ENCODE measurements at places on chromosomes 7 and 10.

GRCh38 chr7:142954680-142955268 is 7.4 kb downstream of the KEL start:
- no peak for DNase-seq

- DNase-seq: no peak
Observed at GRCh38 chr10:104059364-104059763, 26.3 kb downstream of the COL17A1 start.

- DNase-seq: no peak
Observed at GRCh38 chr7:135758531-135758932, 9.9 kb upstream of the FAM180A start.

GRCh38 chr7:73738612-73739386 is at the start of gene ABHD11:
Gene ABHD11, minus strand, starts transcription at chr7:73738802. Its CDS starts 32 bp downstream, at chr7:73738770.
- peak; percentile 99 for DNase-seq

DNA sequence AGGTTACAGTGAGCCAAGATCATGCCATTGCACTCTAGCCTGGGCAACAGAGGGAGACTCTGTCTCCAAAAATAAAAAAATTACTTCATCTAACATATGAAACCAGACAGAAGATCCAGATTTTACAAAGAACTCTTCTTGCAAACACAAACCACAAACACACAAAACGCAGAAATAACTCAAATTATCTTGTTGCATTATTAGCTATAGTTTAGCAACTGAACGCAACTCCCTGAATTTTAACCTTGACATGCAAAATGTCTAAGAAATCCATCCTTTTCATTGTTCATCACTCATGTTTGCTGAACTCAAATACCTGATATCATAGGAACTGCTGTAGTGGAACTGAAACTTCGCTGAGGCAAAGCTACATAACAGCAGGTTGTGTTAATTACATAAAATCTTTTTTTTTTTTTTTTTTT is 64.1 kb downstream of the MICU1 start:
- DNase-seq: no peak

DNA sequence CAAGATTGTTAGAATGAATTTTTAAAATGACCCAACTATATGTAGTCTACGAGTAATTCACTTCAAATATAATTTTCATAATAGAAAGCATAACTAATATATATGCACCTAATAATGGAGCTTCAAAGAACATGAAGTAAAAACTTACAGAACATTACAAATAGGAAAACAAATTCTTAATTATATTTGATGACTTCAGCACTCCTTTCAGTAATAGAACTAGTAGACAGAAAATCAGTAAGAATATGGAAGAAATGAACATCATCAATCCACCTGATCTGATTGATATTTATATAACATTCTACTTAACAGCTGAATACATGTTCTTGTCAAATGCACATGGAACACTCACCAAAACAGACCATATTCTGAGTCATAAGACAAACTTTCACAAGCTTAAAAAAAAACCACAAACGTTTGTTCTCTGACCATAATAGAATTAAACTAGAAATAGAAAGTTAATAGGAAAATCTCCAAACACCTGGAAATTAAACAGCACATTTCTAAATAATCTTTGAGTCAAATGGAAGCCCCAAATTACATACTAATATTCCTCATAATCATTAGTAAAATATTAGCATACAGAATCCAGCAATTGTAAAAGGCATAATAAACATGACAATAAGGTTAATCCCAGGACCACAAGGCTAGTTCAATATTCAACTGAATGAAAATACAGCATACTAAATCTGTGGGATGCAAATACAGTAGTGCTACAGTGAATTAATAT is 48.0 kb downstream of the BRAF start:
- no peak for DNase-seq

- DNase-seq: no peak
Observed at GRCh38 chr7:104264285-104264684, 56.5 kb upstream of the ORC5 start.
